Cardiac septum (tissue), 1 donor: ENCODE measurements at places on chromosomes 7 and 10.

- DNase-seq, result no peak
Observed at GRCh38 chr7:142584765-142585164, 164.5 kb upstream of the PRSS1 start.

DNA sequence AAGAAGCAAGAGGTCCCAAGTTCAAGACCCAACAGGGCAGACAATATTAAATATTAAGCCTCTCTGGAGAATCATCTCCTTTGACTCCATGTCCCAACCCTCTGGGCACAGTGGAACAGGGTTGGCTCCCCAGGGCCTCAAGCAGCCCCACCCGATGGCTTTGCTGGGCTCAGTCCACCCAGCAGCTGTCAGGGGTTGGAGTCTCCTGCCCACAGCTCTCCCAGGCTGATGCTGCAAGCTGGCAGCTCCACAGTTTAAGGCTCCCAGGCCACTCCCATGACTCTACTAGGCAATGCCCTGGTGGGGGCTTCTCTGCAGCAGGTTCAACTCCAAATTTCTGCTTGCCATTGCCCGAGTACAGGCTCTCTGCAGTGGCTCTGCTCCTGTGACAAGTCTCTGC, 55.1 kb downstream of the LARP4B start:
- no peak for DNase-seq

DNA sequence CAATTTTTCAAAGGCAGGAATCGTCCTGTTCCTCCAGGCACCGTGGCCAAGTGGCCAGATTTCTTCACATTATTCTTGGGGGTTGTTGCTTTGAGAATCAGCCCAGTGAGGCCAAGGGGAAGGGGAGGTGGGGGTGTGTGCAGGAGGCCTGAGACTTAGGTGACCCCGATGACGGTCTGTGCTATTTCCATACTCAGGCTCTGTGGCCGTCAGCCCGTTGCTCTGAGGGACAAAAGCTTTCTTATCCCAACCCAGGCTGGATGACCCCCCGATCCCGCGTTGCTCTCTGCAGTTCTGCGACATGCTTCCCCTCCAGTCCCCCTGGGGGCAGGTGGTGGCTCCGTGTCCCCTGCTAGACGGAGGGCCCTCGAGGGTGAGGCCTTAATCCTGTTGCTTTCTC, 14.2 kb downstream of the DOCK1 start:
- no peak for DNase-seq

GRCh38 chr10:25101461-25102146, 73.2 kb upstream of the GPR158 start:
- DNase-seq, result no peak

DNA sequence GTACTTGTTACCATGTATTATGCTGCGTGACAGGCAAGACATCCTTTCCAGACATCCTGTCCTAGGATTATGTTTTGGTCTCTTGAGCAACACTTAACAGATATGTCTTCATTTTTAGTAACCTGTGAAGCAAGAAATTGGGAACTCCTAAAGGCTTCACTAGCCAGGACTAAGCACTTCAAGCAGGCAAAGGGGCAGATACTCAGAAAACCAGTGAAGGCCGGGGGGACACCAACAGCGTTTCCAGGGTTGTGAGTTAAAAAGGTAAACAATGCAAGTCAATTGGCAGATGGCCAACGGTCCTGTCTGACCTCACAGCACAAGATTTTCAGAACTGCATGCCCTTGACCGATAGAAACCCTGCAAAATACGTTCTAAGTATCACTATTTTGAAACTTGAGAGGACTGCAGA, 77.6 kb upstream of the SFMBT2 start:
- DNase-seq, result no peak

- no peak for DNase-seq
Observed at GRCh38 chr10:49071160-49071761, 44.1 kb downstream of the VSTM4 start.

DNA sequence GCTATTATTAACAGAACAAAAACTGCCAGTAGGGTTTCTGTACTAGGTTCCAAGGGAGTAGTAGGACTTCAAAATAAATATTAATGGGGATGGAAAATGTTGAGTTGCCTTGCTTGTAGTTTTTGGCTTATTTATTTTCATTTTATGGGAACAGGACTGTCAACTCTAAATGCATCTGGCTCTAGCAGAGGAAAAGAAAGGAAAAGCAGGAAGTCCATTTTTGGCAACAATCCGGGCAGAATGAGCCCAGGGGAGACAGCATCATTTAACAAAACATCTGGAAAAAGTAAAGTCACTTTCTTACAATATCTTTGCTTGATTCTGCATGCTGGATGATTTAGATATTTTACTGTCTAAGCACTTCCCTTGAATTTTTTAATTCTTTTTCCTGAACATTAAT, 69.4 kb downstream of the NOC3L start:
- DNase-seq, result no peak

- DNase-seq, result no peak
Observed at GRCh38 chr7:2051707-2052656, 180.8 kb downstream of the MAD1L1 start.

GRCh38 chr7:108463613-108464012, 7.4 kb upstream of the NRCAM start:
- no peak for DNase-seq

DNA sequence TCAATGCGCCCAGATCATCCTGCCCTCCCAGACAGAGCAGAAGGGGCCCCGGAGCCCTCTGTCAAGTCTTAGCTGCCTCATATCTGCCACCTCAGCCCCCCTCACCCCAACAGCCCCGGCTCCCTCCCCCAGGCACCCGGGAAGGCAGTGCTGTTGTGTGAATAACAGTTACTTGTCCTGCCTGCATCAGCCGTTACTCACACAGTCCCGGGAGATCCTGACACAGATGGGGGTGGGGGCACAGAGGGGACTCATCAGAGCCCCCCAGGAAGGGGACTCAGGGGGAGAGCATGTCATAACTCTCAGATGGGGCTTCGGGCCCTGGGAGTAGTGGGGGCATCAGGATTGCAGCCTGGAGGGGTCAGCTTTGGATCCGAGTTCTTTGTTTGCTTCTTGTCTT, 12.4 kb upstream of the SERPINE1 start:
- no peak for DNase-seq

- no peak for DNase-seq
Observed at GRCh38 chr10:17910125-17910789, 41.5 kb upstream of the SLC39A12 start.

GRCh38 chr7:45076946-45077345, 11.8 kb downstream of the NACAD start:
- no peak for DNase-seq

- no peak for DNase-seq
Observed at GRCh38 chr7:133941496-133941895, 185.6 kb upstream of the LRGUK start.

DNA sequence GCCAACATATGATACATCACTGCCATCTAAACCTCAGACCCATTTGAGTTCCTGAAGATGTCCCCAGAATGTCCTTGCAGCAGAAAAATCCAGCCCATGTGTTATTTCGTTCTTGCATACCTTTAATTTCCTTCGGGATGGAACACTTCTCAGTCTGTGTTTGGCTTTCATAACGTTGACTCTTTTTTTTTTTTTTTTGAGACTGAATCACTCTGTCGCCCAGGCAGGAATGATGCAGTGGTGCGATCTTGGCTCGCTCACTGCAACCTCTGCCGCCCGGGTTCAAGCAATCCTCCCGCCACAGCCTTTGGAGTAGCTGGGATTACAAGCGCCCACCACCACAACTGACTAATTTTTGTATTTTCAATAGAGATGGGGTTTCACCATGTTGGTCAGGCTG, 148.8 kb upstream of the TNRC18 start:
- no peak for DNase-seq

- DNase-seq, result no peak
Observed at GRCh38 chr10:60951272-60951724, 7.3 kb upstream of the RHOBTB1 start.

GRCh38 chr10:102408728-102409603, 9.6 kb downstream of the PSD start:
- DNase-seq, result no peak

DNA sequence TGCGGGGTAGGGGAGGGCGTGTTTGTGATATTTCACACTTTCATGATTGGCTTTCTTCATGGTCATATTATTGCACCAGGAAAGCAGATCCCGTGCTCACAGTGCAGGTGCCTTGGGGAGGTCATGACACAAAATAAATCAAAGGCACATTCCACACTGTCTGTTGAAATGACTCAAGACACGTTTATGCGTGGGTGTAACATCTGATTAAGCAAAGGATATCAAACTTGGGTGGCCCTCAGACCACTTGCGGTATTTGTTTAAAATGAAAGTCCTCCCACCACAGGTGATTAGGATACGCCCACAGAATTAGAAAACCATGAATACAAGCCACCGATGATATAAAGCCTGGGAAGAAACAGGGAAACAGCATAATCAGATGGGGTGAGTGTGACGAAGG, 51.1 kb downstream of the SVIL start:
- no peak for DNase-seq

- DNase-seq, result no peak
Observed at GRCh38 chr7:21542891-21543527, at the start of gene DNAH11. TSS of gene DNAH11 (plus strand) at chr7:21543039. CDS start at chr7:21543246, 207 bp downstream.

- no peak for DNase-seq
Observed at GRCh38 chr7:151408839-151409666, 785 bp downstream of the WDR86 start.

- DNase-seq, result no peak
Observed at GRCh38 chr7:49172639-49173038, 248.3 kb downstream of the CDC14C start.

- no peak for DNase-seq
Observed at GRCh38 chr7:106463851-106464611, 179.2 kb upstream of the NAMPT start.

DNA sequence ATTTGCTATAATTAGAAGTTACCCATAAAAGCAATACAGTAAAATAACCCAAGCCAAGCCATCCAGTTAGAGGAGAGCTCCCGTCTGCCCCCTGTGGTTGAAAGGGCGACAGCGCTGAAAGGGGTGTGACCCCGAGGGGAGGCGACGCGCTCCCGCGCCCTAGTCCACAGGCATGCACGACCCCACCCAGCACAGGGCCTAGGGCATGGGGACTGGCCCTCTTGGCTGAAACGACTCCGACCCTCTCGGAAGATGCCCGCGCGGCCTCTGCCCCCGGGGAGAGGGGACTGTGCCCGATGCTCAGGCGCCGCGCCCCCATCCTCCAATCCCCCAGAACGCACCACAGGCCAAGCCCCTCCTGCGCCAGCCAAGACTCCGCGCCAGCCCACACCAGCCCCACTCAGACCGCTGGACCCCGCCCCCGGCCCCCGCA, 64.0 kb downstream of the CSGALNACT2 start:
- peak; percentile 56 for DNase-seq

- no peak for DNase-seq
Observed at GRCh38 chr7:92910976-92911375, 74.6 kb upstream of the CDK6 start.

DNA sequence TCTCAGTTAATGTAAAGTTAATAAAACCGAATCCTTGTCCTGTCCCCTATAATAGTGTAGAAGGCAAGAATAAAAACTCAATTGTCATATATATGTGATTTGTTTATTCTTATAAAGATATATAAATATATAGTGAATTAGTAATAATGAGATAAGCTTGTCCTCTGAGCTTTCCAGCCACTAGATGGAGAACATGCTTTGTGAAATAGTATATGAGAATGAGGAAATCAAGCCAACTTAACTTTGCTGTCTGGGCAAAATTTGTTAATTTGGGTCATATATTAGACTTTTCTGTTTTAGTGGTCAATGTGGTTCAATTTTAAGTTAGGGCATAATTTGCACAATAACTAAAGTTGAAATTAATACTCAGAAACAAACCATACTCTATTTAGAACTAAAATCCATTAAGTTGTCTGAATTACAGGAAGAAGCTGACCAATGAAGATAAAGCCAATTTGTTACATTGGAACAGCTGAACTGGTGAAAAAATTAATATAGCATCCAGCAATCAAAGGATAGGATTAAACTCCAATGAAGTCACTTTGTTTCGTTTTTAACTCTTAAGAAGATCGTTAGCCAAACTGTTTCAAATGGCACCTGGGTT, 595.0 kb downstream of the ARL4A start:
- DNase-seq, result no peak

GRCh38 chr7:44280993-44281721, 44.2 kb downstream of the CAMK2B start:
- peak; percentile 73 for DNase-seq

GRCh38 chr10:34670081-34670480, 145.0 kb downstream of the PARD3 start:
- DNase-seq, result no peak

DNA sequence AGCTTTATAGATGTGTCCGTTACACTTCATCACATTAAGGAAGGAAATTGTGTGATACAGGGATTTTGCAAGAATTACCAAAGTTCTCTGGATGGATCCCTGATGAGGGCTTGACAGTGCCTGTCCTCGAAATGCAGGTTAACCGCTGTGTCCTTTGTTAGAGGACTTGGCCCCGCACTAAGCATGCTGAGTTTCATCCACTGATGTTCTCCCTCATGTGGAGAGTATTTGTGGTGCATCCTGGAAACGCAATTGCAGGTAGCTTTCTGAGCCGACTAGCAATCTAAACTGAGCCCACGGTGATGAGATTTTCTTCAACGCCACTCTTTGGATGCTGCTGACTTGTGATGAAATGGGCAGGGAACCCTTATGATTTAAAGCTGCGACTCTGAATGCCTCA, 71.9 kb upstream of the STK17A start:
- no peak for DNase-seq

- DNase-seq, result no peak
Observed at GRCh38 chr7:130560972-130561371, 69.1 kb downstream of the MEST start.

- DNase-seq, result no peak
Observed at GRCh38 chr7:8185926-8186683, 75.9 kb downstream of the ICA1 start.

DNA sequence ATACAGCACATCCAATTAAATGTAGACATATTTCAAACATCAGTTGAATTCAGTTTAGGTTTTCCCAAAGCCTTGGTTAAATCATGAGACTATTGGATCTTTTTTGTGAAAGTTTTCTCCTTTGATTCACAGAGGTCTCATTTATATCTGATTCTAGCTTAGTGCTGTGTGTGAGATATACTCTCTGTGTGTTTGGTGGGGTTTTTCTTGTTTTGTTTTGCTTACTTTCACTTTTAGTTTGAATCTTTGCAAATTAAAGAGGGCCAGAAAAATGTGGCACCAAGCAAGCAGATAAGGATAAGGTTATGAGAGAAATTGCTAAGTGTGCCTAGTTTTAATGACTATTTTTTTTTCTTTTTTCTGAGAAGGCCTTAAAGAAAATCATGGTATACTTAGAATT, 12.6 kb upstream of the OR6B1 start:
- no peak for DNase-seq

GRCh38 chr10:33252324-33252723, 82.1 kb downstream of the NRP1 start:
- DNase-seq, result no peak

- DNase-seq, result no peak
Observed at GRCh38 chr10:75542084-75542483, 110.7 kb downstream of the LRMDA start.

- DNase-seq, result no peak
Observed at GRCh38 chr10:35626971-35627507, 15.1 kb downstream of the FZD8 start.

- no peak for DNase-seq
Observed at GRCh38 chr7:42254217-42254616, 17.2 kb upstream of the GLI3 start.

- DNase-seq, result peak; percentile 80
Observed at GRCh38 chr10:62632071-62632809, 172.3 kb upstream of the ADO start.
